Lower lobe of right lung (tissue), 2 donors: ENCODE measurements at places on chromosomes 5 and 9. TPM values are rescaled to one million over a fixed set of nuclear protein-coding genes. Genes with fewer than 3 reads are reported as not detected.

ANKRD34B gene
- 0.30 TPM for total RNA-seq

GRCh38 chr9:128286440-128286839, 10.4 kb downstream of the SWI5 start:
- H3K27ac ChIP-seq = no peak overlapping the region
- H3K27me3 ChIP-seq = no peaks in the 10 kb centered on the region
- H3K4me3 ChIP-seq = no peak overlapping the region
- H3K36me3 ChIP-seq = peaks cover 31% of the 10 kb centered on the region

- H3K27ac ChIP-seq = no peak overlapping the region
- no peak overlapping the region for H3K4me3 ChIP-seq
- H3K27me3 ChIP-seq = no peaks in the 10 kb centered on the region
- no peak for DNase-seq
- no peaks in the 10 kb centered on the region for H3K36me3 ChIP-seq
Measured at GRCh38 chr5:14225173-14225834, 82.2 kb downstream of the TRIO start.

DNA sequence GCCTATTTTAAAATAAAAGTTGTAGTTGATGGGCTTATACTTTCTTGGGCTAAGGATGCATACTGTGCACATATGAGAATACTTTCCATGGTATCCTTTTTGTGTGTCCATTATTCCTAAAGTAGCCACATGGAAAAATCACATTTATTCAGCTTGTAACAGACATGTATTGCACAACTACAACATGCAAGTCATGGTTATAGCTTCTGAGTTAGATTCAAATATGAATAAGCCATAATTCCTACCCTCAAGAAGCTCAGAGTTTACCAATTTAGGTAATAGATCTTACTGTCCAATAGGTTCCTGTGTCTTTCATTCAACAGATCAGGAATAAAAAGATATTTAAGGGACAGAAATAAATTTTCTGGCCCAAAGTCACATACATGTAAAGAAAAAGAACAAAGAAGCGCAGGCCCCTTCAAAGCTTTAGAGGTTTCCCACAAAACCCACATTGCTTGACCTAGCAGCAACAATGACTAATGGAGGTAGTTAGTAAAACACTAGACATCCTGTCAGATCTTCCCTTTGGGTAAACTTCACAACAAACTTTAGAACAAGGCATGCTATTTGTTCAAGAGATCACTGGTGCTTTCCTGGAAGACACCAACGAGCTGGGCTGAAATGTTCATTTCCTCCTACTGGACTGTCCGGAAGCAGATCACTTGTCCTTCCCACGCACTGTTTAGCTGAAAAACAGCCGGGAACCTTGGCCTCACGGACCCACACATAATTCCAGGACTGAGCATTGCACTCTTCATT, 78.4 kb upstream of the ITGA1 start:
- H3K27ac ChIP-seq = peak overlapping the region; percentile 33
- no peaks in the 10 kb centered on the region for H3K27me3 ChIP-seq
- DNase-seq = no peak
- H3K36me3 ChIP-seq = no peaks in the 10 kb centered on the region
- H3K4me1 ChIP-seq = peaks cover 11% of the 10 kb centered on the region

DNA sequence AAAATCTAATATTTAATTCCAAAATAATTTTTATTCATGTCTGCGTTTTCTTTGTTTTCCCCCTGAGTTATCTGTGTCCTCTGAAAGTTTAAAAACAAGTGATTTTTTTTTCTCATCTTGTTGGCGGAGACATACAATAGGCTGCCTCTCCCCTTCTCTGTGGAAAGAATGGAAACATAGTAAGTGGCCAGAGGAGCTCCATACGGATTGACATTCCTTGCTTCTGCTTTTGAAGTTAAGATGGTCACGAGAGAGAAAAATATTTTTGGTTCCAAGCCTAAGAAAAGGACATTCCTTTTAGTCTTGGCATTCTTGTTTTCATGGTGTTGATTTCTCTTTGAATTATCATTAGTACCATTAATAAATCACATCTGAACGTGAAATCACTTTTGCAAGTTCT, 28.3 kb downstream of the ZNF462 start:
- no peak for DNase-seq
- no peak overlapping the region for H3K27ac ChIP-seq
- no peaks in the 10 kb centered on the region for H3K27me3 ChIP-seq

GRCh38 chr5:74322191-74322590, 318.3 kb downstream of the ENC1 start:
- DNase-seq = no peak
- H3K27ac ChIP-seq = no peak overlapping the region
- H3K27me3 ChIP-seq = no peaks in the 10 kb centered on the region
- H3K4me3 ChIP-seq = no peak overlapping the region
